ENCODE measurements at places on chromosomes 1 and 21. TPM values are rescaled to one million over a fixed set of nuclear protein-coding genes. Genes with fewer than 3 reads are reported as not detected.

- no peak for DNase-seq
Measured at GRCh38 chr1:161218301-161219077, 3.4 kb downstream of the FCER1G start.

DNA sequence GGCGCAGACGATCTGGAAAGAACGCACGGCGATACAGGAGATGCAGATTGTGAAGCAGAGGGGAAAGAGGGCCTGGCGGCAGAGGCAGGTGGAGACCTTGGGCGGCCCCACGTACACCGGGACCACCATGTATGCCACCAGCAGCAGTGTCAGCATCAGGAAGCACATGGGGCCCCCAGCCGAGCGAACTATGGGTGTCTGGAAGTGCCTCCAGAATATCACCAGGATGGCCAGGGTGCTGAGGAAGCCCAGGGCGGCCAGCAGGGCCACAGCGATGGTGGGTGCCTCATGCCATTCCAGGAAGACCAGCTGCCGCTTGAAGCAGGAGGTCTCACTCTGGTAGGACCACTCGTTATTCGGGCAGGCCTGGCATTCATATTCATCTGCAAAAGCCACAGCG, 19.3 kb downstream of the TAS1R2 start:
- no peak for DNase-seq

- DNase-seq = no peak
Measured at GRCh38 chr21:45872902-45873301, 108.7 kb upstream of the COL6A1 start.

DNA sequence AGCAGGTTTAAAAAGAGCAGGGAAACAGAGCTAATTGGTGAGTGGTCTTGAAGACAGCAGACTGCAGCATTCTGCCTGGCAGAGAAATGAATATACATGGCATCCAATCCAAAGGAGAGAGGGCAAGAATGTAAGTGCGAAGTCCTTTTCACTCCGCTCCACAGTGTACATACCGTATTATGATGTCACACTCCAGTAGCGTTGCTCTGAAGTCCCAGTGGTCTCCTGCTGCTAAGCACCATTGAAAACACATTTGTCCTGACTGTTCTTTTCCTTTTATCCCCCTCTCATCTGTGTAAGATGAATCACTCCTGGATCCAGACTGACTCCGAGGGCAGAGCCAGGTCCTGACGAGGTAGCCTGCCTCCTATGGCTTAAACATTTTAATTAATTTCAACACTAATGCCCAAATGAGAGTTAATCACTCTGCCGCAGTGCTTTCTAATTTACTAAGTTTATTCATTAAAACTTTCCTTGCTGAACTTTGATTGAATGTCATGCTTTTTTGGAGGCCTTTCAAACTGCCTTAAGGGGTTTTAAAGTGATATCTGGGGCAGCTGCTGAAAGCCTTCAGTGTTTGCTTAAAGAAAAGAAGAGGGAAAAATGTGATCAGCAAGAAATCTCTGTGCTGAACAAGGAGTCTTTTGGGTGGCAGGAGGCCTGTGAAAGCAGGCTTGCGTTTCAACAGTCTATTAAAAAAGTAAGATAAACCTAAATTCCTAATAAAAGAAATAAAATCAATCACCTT, 227.2 kb downstream of the ATG4C start:
- DNase-seq = no peak

- DNase-seq = no peak
Measured at GRCh38 chr1:68181165-68181556, 51.2 kb downstream of the WLS start.

DNA sequence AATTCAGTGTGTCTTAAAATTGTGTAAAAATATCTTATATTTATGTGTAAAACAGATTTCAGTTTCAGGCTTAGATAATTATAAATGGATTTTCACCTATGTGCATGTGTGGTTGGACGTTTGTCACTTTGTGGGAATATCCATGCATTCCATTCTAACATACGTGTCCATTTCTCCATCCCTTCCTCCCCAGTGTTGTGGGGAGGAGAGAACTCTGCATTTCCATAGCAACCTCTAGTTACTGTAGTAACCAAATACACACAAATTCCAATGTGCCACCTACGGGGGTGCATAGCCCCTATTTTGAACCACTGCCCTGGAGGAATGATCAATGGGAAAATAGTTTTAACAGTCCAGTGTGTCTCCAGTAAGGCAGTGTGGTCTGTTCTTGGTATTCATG, 79.0 kb downstream of the RASAL2 start:
- DNase-seq = no peak

- no peak for DNase-seq
Measured at GRCh38 chr1:223419561-223419960, 26.3 kb downstream of the CCDC185 start.

DNA sequence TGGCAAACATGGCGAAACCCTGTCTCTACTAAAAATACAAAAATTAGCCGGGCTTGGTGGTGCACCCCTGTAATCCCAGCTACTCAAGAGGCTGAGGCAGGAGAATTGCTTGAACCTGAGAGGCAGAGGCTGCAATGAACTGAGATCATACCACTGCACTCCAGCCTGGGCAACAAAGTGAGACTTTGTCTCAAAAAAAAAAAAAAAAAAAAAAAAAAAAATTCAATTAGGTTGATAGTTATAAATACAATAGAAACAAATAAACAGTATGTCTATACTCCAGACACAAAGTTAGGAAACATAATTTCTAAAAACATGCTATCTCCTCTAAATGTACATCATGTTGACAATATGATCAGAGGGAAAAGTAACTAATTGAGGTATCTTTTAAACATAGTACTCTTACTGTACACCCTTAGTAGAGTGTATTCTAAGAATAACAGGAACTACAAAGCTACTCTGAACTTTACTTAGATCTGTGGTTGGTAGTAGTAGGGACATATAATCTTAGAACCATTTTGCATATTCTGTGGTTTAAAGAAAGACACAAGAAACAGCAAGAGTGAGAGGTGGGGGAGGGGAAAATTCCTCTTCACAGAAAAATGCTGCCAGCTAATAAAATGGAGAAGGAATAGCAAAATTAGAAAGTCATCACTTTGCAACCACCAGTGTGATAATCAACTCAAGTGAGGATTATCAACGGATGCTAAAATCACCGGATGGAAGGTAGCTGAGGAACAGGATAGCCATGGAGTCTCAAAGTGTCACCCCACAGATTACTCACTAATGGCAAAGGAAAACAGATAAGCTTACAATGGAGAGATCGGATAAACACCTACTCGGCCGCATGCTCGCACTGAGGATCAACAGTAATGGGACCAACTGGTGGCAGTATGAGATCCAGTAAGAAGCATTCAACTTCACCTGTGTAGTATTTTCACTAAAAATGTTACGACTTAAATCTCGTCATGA, 35.0 kb downstream of the MTOR start:
- no peak for DNase-seq

DNA sequence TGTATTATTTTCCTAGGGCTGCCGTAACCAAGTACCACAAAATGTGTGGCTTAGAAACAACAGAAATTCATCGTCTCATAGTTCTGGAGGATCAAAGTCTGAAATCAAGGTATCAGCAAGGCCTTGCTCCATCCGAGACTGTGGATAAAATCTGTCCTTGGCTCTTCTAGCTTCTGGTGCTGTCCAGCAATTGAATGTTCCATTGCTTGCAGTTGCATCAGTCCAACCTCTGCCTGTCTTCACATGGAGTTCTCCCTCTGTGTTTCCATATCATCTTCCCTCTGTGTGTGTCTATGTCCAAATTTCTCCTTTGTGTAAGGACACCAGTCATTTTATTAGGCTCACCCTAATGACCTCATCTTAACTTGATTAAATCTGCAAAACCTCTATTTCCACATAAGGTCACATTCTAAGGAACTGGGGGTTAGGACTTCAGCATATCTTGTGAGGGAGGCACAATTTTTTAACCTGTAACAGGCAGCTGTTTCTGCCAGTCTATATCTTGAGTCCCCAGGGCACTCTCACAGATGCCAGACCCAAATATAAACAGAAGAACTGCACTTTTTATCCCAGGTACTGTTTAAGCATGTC, 84.2 kb downstream of the ERG start:
- no peak for DNase-seq

DNA sequence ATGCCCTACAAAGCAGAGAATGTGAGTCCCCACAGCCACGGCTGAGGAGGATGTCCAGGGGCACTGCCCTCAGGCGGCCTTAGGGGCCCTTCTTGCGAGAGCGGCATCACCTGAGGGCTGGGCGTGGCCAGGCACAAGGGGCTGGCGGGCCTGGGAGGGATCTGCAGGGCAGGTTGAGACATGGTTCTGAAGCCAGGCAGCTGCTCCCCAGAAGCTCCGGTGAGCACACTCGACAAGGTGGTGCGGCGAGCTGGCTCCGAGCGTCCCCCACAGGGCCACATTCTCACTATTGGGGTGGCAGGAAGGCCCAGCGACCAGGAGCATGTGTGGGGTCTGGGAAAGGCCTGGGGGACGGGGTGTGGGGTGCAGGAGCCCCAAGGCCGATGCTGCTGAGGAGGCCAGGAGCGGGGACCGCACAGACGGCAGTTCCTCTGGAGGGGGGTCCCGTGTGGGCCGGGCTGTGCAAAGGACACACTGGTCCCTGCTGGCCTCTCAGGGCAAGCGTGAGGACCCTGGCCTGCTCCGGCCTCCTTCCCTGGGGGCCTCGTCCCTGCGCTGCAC, 47.2 kb downstream of the MORN1 start:
- DNase-seq = no peak

- DNase-seq = no peak
Measured at GRCh38 chr1:69455718-69456117, 112.0 kb upstream of the LRRC7 start.

- DNase-seq = no peak
Measured at GRCh38 chr1:9561429-9561828, 22.2 kb downstream of the SLC25A33 start.

DNA sequence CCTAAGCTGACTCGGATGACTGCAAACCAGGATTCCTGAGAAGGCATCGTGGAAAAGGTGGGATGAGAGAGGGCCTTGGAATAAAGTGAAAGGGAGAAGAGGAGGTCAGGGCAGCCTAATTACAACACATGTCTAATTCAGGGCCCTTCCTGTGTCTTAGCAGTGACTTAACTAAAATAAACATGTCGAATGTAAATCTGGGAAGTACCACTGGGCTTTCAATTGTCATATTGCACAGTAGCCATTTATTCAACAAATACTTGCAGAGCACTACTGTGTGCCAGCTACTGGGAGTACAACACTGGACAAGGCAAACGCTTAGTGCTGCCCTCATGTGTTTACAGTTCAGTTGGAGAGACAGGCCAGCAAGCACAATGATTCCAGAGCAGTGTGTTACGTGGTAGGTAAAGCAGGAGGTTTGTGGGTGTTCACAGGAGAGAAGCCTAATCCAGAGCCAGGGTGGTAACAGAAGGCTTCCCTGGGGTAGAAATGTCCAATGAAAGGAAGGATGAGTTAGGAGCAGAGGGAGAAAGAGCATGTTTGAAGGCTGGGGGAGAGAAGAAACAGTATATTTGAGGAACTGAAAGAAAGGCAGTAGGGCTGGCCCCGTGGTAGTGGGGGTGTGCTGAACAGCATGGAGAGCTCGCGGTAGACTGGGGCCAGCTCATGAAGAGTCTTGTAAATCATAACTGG, 38.0 kb upstream of the RASAL2 start:
- DNase-seq = no peak

- no peak for DNase-seq
Measured at GRCh38 chr1:32895325-32896215, 5.6 kb downstream of the TMEM54 start.

GRCh38 chr1:75134647-75135572, 722 bp downstream of the LHX8 start:
- DNase-seq = no peak

DNA sequence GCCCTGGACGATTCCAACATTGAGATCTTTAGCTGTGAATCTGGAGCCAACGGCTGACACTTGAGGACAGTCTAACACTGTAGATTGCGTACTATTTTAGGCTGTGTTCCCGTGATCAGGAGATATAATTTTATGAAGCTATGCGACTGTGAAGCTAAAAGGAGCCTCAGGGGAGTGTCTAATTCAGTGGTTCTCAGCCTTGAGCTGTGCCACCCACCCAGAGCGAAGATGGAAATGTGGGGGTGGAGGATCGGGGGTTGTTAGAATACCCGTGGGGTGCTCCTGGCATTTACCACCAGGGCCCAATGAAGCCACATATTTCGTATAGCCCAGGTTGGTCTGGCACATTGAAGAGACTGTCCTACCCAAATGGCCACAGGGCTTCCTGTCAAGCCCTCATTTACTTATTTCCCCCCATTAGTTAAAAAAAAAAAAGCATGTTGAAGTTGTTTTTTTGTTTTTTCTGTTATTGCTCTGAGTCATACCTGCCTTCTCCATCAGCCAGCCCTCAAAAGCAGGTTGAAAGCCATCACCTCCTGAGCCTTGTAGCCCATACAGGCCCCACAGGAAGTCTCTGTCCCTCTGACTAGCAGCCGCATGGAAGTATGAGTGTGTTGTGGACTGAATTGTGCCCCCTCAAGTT, 141.7 kb downstream of the GALNT2 start:
- peak; percentile 63 for DNase-seq

DNA sequence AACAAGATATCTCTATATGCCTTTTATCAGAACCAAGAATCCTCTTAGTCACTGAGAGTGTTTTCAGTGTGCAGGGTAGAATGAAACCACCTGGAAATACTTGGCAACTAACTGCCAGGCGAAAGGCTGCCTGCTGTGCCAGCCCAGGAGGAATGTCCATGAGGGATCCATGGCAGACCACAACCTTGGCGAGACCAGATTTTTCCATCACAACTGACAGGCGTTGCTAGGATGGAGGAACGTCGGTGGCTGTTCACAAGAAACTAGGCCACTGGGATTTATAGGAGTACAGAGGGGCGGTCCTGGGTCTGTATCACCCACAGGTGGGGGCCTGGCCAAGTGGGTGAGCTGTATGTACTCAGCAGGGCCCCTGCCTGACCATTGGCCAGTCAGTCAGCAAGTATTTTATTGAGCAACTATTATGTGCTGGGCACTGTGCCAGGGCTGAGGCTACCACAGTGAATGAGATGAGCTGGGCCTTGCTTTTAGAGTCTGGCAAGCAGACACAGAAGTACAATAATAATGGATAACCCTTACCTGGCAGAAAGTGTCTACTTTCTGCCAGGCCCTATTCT, 199.4 kb downstream of the FOXD2 start:
- no peak for DNase-seq

DNA sequence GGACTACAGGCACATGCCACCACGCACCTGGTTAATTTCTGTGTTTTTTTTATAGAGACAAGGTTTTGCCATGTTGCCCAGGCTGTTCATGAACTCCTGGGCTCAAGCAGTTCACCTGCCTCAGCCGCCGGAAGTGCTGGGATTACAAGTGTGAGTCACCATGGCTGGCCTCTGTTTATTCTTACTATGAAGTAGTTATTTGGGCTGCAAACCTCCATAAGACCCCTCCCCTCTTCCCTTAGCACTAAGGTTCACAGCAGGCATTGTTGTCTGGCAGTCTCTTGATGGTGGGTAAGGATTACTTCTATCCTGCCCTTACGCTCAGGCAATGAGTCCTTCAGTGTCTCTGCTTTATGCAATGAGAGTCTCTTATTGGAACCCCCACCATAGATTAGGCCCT, 51.8 kb downstream of the ANGPTL1 start:
- no peak for DNase-seq

GRCh38 chr1:17451731-17452130, 12.3 kb upstream of the RCC2 start:
- no peak for DNase-seq

The SUSD4 gene
- total RNA-seq = 1.2 TPM

The STYXL2 gene
- not detected for total RNA-seq

The C1orf115 gene
- total RNA-seq = 0.60 TPM

The COPA gene
- total RNA-seq = 146 TPM

The ACTA1 gene
- not detected for total RNA-seq

The NGF gene
- total RNA-seq = not detected

The NEK7 gene
- total RNA-seq = 45.5 TPM

The KLHL21 gene
- 22.9 TPM for total RNA-seq

The FAM76A gene
- 10.4 TPM for total RNA-seq

The TGFB2 gene
- 0.07 TPM for total RNA-seq

The GNG12 gene
- total RNA-seq = not detected

The PCNX2 gene
- 26.0 TPM for total RNA-seq

The PCBP3 gene
- total RNA-seq = 19.7 TPM

Measured in activated naive CD4-positive, alpha-beta T cell treated with anti-CD3 and anti-CD28 coated beads, Interleukin-2, amount 50 U/mL, for 72 hours (primary cell).